ENCODE measurements at places on chromosomes 7 and 10.

DNA sequence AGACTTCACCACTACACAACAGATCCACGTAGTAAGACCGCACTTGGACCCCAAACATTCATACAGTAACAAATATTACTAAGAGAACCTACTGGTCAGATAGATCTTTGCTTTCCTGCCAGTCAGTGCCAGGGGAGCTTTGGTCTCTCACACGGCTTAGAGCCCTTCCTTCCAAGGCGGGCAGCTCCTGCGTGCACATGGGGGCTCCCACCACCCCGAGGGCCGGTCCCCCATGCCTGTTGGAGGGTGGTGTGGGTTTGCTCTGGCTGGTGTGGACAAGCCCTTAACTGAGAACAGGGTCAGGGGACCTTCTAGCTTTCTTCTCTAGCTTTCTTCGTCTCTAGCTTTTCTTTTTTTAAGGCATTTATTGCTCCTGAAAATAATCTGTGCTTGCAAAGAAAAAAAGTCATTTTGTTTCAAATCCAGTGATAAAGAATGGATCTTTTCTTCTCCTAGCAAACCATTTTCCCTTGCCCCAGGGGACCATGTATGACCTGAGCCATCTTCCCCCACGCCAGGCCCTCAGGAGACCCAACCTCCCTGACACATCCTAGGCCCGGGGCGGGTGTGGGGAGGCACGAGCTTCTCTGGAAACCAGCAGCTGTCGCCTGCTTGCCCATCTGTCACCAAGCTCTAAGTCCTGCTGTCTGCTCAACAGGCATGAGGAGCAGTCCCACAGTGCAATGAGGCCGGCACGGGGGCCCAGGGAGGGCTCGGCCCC is 591.1 kb downstream of the PTPRN2 start:
- DNase-seq = no peak

GRCh38 chr7:48251766-48252165 is 80.5 kb downstream of the ABCA13 start:
- DNase-seq = peak; percentile 9

- no peak for DNase-seq
Measured at GRCh38 chr10:70834441-70835151, 18.8 kb downstream of the SGPL1 start.

DNA sequence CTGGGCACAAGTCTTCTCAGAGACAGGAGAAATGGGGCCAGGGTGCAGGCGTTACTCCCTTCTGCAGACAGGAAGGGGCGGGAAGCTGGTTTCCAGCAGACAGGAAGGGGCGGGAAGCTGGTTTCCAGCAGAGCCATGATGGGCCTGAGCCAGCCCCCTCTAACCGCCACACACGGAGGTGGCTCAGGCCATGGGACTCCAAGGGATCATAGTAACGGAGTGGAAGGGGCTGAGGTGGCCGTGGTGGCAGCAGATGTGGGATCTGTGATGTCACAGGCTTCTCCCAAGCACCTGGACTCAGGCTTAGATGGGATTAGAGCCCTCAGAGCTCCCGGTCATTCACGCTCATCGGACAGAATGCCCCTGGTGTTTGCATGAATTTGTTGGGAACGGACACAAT is 177.8 kb downstream of the USP6NL start:
- no peak for DNase-seq

GRCh38 chr7:87110778-87111177 is 41.5 kb upstream of the DMTF1 start:
- peak; percentile 4 for DNase-seq
